ENCODE measurements at places on chromosomes 7 and 10.

DNA sequence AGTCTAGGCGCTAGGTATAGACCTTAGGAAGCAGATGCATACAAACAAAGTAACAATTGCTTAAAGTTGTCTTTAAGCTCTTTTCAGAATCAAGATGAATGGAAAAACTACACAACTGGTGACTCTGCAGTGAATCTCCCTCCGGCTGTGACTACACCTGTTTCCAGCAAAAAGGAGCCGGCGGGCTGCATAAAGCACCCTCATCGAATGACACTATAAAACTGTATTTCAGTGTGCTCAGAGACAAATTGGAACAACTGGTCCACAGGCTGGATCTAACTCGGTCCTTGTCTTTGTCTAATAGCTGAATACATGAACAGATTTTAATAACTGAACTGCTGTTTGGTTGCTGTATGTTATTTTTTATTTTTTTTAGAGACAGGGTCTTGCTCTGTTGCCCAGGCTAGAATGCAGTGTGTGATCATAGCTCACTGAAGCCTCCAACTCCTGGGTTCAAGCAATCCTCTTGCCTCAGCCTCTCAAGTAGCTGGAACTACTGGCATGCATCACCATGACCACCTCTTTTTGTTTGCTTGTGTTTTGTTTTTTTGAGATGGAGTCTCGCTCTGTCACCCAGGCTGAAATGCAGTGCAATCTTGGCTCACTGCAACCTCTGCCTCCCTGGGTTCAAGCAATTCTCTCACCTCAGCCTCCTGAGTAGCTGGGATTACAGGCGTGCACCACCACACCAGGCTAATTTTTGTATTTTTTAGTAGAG lies 64.2 kb upstream of the SVIL start:
- no peak for DNase-seq

GRCh38 chr7:22406715-22407114 lies 49.8 kb upstream of the RAPGEF5 start:
- DNase-seq, result no peak

GRCh38 chr10:118045837-118046394 lies 825 bp downstream of the RAB11FIP2 start:
- DNase-seq, result peak; percentile 66

DNA sequence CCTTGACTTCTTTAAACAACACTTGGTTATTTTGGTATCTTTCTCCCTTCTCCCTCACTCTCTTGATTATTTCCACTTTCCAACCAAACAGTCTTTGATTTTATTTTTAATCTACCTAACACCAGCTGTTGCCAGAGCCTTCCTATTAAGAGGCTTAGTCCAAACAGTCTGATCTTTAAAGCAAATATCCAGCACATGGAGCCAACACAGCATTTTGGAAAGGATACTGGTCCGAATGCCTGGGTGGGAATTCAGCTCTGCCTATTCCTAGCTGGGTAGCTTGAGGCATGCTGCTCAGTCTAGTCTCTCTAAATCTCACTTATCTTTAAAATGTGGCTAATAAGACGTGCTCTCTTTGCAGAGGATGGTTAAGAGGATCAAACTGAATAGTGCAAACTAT lies 129.3 kb downstream of the NRCAM start:
- no peak for DNase-seq

- no peak for DNase-seq
These were observed 188.9 kb downstream of the ADAM12 start for GRCh38 chr10:126199221-126199998.

DNA sequence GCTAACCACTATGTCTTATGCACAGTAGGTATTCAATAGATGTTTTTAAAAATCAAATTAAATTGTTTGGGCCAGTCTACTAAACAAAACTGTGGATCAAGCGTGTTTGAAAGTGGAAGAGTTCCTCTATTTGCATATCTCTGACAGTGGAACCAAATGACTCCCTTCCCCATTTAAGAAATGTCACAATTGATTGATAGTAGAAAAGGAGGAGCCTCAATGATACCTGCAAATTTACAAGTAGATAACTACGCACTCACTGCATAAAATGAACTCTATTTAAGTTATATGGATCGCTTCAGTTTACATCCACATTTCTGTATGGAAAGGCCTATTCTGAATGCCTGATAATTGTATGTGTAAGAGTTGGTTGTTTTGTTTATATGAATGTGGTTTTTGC lies 163.3 kb upstream of the MTPN start:
- no peak for DNase-seq

GRCh38 chr10:85594239-85594638 lies 772.4 kb downstream of the GRID1 start:
- DNase-seq, result no peak

DNA sequence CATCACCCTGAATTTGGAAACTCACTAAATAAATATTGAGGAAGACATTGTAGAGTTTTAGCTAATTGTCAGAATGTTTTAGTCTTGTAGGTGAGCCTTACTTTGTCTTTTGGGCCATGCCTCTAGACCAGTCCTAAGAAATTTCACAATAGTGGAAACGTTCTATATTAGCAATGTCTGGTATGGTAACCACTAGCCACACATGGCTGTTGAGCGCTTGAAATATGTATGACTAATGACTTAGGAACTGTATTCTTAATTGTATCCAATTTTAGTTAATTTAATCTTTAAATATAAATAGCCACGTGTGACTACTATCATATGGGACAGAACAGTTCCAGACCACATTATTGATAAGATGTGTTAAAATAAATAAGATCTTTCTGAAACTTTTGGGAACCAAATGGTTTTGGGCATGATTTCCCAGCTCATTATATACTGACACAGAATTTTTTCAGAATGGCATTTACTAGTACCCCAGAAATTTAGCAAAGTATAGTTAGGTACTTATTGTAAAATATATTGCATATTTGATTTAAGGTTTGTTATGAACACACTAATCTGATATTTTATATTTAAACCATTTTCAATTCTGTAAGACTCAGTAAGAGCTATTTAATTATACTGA lies 95.0 kb downstream of the VPS50 start:
- DNase-seq, result no peak

DNA sequence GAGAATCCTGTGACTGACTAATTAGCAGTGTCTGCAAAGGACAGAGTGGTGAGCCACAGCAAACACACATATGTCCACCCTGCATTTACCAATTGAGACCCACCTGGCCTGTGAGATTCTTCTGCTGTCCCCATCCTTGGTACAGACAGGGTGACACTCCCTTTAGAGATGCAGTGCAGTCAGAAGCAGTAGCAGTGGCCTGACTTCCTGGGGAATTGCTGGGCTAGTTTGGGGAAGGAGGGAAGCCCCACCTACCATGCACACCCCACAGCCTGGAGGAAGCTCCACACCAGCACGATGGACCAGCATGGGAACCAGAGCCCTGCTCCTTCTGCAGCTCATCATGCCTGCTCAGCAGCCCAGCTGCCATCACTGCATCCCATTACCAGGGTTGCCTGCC lies 924.9 kb upstream of the ZNF722 start:
- DNase-seq, result no peak

Data from pons (tissue), 1 donor.